ENCODE measurements at places on chromosomes 1 and 21.

GRCh38 chr1:161505686-161506085, 429 bp downstream of the FCGR2A start:
- DNase-seq: no peak
- peaks cover 34% of the 10 kb centered on the region for H3K4me1 ChIP-seq
- H3K36me3 ChIP-seq: no peaks in the 10 kb centered on the region
- no peak overlapping the region for H3K27ac ChIP-seq

DNA sequence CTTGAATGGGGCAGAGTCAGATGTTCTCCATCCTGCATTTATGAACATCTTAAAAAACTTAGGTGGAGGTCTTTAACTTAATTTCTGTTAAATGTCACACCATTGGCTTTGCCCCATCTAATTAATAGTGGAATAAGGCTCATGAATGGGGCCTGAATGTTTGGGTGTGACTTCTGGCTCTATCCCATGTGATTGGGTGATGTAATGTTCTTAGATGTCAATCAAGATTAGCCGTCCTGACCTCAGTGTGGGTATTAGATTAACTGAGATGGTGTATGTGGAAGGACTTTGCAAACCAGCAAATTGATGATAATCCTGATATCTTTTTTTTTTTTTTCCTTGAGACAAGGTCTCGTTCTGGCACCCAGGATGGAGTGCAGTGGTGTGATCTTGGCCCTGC, 38.1 kb downstream of the C1orf21 start:
- no peak overlapping the region for H3K4me3 ChIP-seq
- DNase-seq: no peak
- no peaks in the 10 kb centered on the region for H3K36me3 ChIP-seq

DNA sequence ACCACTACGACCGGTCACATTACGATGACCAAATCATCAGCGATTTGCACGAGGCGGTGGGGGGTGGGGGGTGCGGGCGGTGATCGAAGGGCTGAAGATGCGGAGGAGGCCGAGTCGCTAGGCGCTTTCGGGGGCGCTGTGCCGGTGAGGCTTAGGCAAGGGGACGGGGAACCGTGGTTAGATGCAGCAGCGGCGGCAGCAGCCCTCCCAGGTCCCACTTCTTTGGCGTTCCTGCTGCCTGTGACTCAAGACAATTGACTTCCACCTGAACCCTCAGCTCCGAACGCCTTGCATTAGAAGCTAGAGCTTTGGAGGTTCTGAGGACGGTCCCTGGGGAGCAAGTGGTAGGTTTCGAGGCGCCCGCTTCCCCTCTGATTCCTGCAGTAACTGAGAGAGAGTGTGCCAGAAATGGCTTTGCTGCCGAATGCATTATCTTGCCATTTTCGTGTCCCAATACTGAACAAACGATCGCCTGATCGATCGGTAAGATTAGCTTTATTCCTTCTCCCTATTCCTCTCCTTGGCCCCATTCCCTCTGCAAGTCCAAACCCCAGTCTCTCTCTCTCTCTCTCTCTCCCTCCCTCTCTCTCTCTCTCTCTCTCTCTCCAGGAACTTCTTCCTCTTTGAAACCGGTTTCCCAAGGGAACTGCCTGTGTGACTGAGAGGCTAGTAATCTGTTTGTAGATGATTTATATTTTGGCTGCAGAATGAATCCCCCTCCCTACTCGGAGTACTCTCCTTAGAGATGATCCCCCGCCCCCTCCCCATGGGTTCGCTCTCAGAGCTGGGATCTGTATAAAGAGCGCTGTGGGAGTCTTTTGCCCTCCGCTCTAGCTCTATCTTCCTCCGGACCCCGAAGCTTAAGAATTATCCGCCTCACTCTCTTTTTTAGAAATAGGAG, 735 bp upstream of the BRINP3 start:
- H3K4me1 ChIP-seq: peaks cover 50% of the 10 kb centered on the region
- DNase-seq: peak; percentile 63
- H3K27ac ChIP-seq: no peak overlapping the region
- no peaks in the 10 kb centered on the region for H3K36me3 ChIP-seq

GRCh38 chr1:66176832-66177231, 357.1 kb upstream of the SGIP1 start:
- H3K36me3 ChIP-seq: no peaks in the 10 kb centered on the region
- no peak for DNase-seq
- H3K27me3 ChIP-seq: no peaks in the 10 kb centered on the region
- H3K27ac ChIP-seq: no peak overlapping the region
- H3K4me1 ChIP-seq: peaks cover 19% of the 10 kb centered on the region
- no peak overlapping the region for H3K4me3 ChIP-seq

- DNase-seq: no peak
- no peak overlapping the region for H3K4me3 ChIP-seq
- H3K27me3 ChIP-seq: no peaks in the 10 kb centered on the region
- peaks cover 62% of the 10 kb centered on the region for H3K36me3 ChIP-seq
These were observed 55.8 kb downstream of the IARS2 start for GRCh38 chr1:220149742-220150141.

GRCh38 chr1:226738421-226738994, 574 bp downstream of the ITPKB start:
- peak; percentile 61 for DNase-seq
- H3K4me1 ChIP-seq: peaks cover 26% of the 10 kb centered on the region
- H3K4me3 ChIP-seq: peak overlapping the region; percentile 93
- H3K27me3 ChIP-seq: peaks cover 40% of the 10 kb centered on the region
- H3K27ac ChIP-seq: no peak overlapping the region

GRCh38 chr1:84742653-84743052, 52.4 kb upstream of the SSX2IP start:
- no peak for DNase-seq
- H3K27ac ChIP-seq: no peak overlapping the region
- H3K27me3 ChIP-seq: peaks cover 4% of the 10 kb centered on the region
- no peak overlapping the region for H3K4me3 ChIP-seq

DNA sequence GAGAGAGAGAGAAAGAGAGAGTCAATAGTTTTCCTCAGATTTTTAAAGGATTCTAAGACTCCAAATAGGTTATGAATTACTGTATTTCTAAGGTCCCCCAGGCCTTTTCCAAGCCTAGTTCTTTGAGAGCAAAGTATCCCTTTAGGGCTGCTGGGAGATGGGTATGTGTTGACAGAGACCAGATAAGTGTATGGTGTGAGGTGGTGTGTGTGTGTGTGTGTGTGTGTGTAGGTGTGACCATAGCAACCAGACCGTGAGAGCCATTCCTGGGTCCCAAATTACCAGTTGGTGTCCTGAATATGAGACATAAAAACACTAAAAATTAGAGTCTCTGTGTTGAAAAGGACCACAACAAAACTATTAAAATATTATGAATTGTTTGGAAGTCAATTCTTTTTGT, 41.7 kb upstream of the DNAJC6 start:
- no peak overlapping the region for H3K4me3 ChIP-seq
- H3K27ac ChIP-seq: no peak overlapping the region
- no peak for DNase-seq
- H3K36me3 ChIP-seq: no peaks in the 10 kb centered on the region
- H3K27me3 ChIP-seq: peaks cover 67% of the 10 kb centered on the region

DNA sequence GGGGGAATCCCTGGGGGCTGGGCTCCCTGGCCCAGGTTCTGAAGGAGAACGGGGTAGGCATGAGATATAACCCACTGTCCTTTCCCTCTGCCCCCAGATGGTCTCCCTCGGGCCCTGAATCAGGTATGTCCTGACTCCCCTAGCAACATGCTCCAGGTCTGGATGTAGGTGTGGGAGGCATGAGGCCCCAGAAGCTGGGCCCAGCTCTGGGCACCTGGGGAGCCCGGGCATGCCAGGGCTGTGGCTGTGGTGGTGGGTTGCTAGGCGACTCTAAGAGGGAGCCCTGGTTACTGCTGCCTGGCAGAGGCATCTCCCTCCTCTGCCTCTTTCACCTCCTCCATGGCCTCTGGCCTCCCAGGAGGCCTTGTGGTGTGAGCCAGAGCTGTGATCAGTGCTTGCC, 16.2 kb downstream of the FOXO6 start:
- no peak overlapping the region for H3K4me3 ChIP-seq
- peaks cover 49% of the 10 kb centered on the region for H3K27me3 ChIP-seq
- H3K4me1 ChIP-seq: peaks cover 63% of the 10 kb centered on the region
- peaks cover 5% of the 10 kb centered on the region for H3K36me3 ChIP-seq

DNA sequence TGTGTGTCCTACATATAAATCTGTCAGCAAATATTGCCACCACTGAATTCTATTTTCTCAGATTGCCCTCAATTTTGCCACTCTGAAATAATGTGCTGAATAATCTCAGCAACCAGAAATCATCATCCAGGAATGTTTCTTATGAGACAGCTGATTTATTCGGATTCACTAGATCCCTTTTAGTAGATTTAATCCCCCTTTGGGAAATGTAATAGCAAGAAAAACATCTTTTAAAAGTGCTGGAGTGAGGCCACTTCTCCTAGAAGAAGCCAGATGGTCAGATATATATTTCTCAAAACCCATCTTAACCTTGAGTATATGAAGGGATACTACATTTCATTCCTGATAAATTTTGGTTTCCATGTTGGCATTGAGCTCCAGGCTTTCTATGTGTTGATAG, 327.7 kb downstream of the SMYD3 start:
- DNase-seq: no peak
- H3K27me3 ChIP-seq: no peaks in the 10 kb centered on the region
- H3K4me3 ChIP-seq: no peak overlapping the region

Data from nephron progenitor cell (in vitro differentiated cells).